NCI-H1930 (cell line): ENCODE measurements at places on chromosomes 1 and 21.

DNA sequence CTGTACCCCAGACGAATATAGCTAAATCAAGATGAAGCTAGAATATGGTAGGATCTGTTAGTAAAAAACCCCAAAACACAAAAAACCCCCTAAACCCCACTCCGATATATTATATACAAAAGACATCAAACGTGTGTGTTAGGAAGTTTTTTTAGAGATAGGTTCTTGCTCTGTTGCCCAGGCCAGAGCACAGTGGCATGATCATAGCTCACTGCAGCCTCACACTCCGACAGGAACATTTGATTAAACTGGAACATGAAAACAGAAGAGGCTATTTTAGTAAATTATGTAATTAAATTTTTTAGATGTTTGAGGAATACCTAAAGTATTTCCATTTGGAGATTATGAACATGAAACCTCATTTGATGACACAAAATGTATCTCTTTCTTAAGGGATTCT lies 8.2 kb upstream of the RYR2 start:
- no peak for DNase-seq

DNA sequence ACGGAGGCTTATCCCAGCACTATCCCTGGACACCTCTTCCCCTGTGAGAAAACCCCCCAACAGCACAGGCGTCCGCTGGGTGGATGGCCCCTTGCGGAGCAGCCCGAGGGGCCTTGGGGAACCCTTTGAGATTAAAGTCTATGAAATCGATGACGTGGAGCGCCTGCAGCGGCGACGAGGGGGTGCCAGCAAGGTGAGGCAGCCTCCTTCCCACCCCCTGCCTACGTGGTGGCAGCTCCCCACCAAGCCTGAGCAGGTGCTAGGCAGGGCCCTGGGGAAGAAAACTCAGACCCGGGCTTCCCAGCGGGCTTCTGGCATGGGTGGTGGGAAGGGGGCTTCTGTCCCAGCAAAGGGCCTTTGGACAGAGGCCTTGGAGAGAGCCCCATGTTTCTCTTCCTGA lies 543.3 kb downstream of the KIF26B start:
- no peak for DNase-seq

- DNase-seq: no peak
Measured at GRCh38 chr1:155178441-155179111, 4.9 kb downstream of the TRIM46 start.

GRCh38 chr1:41807390-41807789 lies 111.3 kb downstream of the HIVEP3 start:
- DNase-seq: no peak

DNA sequence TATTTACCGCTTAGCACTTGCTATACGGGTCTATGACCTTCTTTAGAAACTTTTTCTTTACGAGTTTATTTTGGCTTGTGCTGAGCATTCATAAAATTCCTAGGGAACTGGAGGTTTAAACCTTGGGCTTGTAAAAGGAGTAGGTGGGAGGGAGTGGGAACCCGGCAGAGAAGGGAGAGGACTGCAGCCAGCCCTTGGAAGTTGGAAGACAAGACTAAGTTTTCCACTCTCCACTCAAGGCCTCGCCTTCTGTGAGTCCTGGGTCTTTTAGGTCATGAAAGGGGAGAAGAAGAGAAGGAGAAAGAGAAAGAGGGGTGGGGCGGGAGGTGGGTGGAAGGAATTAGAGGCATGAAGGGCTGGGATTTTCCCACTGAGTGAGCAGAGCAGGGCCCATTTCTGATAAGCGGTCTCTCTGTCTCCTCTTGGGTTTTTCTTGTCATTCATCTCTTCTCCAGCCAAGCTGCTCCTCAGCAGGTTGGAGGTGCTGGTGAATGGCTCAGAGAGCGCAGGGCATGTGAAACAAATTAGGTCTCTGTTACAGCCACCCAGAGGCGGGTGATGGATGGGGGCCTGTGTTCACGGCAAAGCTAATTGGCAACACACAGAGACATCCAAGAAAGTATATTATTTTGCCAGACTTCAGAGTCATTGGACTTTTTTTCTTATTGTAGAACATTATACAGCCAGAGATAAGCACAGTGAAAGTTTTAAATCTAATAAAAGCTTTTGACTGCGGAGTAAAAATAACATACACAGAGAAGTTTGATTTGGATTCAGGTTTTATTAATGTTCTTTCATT lies 247.3 kb downstream of the FOXD2 start:
- DNase-seq: no peak

GRCh38 chr1:77197351-77197750 lies 21.9 kb downstream of the PIGK start:
- no peak for DNase-seq

DNA sequence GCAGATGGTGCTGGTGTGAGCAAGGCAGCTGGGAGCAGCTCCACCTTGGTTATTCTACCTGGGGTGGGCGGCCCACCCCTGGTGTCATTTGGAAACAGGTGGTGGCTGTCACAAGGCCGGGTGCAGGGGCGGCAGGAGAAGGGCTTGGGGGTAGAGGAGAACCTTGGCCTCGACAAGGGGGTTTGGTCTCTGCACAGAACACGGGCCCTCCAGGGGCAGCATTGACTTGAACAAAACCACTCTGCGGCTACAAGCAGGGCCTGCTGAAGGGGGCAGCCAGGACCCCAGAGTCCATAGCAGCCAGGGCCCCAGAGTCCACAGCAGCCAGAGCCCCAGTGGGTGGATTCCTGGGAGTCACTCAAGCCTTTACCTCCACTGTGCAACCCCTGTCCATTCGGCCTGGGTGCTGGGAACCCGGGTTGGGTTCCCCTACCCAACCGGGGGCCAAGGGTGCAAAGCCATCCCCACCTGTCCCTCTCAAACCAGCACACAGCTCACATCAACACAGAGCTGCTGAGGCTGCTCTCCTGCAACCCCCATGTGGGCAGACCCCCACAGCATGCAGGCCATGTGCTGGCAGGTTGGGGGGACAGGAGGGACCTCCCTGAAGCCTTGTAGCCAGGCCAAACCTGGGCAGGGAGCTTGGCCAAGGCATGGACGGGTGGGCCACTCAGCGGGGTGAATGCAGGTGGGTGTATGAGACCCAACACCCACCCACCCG lies 7.7 kb downstream of the TRIM11 start:
- no peak for DNase-seq

GRCh38 chr1:219179293-219179692 lies 5.6 kb downstream of the LYPLAL1 start:
- DNase-seq: no peak

DNA sequence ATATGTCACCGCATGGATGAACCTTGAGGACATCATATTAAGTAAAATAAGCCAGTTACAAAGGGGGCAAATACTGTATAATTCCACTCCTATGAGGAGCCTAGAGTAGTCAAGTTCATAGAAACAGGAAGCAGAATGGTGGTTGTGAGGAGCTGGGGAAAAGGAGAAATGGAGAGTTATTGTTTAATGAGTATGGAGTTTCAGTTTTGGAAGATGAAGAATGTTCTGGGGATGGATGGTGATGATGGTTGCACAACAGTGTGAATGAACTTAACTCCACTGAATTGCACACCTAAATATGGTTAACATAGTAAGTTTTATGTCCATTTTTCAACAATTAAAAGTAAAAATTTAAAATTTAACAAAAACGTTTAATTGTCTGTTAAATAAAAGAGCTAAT lies 220.9 kb upstream of the JUN start:
- no peak for DNase-seq

DNA sequence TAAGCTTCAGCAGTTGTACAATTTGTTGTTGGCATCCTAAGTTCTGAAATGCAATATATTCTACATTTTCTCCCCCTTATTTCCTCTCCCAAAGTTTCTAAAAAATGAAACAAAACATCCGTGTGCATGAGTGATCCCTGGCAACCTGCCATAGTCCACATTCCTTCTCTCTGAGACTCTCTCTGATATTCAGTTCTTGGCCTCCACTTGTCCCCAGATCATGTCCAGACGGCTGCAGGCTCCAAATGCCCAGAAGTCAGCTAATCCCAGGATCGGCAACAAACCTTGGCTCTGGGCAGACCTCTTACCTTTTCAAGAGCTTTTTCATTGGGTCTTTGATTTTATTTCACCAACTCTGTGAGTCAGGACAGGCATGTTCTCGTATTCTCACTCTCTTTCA lies 187.8 kb downstream of the ETS2 start:
- no peak for DNase-seq

DNA sequence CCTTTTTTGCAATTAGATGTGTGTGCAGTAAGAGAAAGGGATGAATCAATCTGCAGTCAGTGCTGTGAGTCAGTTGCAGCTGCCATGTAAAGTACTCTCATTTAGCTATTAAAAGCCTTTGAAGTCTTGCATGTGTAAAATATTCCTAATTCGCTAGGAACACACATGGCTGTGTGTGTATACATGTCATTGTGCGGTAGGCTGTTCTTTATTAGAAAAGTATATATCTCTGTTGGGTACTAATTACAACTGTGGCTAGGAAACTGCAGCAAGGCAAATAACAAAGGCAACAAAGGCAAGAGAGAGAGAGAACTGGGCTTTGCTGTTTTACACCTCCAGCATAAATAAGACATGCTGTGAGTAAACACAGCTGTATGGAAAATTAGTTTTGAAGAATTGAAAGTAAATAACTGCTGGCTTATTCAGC lies 41.7 kb downstream of the EPB41 start:
- DNase-seq: peak; percentile 90

DNA sequence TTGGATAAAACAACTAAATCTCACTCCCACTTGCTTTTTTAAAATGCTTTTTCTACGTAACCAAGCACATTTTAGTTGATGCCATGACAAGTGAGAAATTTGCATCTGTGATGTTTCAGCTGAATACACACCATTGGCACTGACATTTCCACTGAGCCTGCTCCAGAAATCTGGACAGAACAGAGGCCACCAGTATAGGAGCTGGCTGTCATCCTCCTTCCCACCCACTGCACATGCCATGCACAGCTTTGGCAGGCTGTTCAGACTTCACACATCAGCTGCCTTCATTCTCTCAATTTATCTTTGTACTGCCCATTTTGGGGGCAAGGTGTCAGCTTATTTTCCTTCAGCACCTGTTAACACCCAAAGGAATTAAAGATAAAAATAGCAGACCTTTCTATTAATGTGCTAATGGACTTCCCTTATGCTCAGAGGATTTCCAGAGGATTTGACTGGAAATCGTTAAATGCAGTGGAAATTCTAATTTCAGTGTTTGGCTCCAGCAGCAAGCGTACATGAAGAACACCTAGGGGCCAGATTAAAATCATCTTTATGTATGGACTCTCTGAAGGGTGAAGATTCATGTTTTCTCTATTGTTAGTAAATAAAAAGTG lies 12.9 kb upstream of the PODN start:
- DNase-seq: no peak

GRCh38 chr1:67190942-67191341 lies 24.7 kb downstream of the IL23R start:
- no peak for DNase-seq

DNA sequence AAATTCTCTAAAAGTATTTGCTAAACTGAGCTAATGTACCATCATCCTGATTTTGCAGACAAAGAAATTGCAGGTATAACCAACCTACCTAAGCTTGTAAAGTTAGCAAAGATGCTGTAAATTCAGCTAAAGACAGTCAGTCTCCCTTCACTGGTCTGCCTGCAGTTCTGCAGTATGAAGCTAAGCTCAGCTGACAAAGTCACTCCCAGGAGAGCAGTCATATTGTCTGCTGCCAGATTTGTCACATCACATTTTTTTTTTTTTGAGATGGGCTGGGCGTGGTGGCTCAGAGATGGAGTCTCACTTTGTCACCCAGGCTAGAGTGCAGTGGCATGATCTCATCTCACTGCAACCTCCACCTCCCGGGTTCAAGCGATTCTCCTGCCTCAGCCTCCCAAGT lies 8.9 kb upstream of the CMPK1 start:
- no peak for DNase-seq

DNA sequence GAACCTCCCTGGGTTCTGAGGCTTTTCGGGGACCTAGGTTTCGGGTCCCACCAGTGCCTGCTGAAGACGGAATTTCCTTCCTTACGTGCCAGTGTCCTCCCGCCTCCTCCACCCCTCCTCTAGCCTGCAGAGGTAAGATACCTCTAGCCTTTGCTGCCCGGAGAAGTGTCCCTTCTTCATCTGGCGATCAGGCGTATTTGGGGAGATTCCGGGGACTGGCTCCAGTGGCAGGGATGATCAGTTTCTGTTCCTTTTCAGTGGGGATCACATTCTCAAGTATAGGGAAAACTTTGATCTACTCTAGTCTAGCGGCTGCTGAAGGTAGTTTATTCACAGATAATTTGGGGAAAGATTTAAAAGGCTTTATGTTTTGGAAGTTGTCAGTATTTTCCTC lies 674 bp downstream of the CEP350 start:
- DNase-seq: no peak

- no peak for DNase-seq
Measured at GRCh38 chr1:156876281-156876680, 15.6 kb downstream of the NTRK1 start.

- DNase-seq: no peak
Measured at GRCh38 chr1:15943992-15944307, 32.0 kb downstream of the ZBTB17 start.

DNA sequence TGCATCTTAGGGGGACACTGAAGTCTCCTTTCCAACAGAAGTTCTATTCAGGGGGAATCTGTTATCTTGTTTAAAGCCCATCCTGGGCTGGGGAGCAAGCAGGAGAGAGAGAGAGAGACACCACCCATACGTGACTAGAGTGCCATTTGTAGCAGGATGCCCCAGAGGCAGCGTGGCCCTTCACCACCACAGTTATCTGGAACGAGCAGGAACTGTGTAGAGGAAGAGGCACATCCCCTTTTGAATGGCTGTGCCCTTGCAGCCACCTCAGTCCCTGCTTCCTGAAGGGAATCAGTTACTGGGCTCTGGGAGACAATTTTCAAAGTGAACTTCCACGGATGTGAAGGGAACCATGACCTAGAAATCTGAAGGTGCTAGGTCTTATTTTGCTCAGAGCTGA lies 19.4 kb upstream of the LAMTOR5 start:
- DNase-seq: no peak

DNA sequence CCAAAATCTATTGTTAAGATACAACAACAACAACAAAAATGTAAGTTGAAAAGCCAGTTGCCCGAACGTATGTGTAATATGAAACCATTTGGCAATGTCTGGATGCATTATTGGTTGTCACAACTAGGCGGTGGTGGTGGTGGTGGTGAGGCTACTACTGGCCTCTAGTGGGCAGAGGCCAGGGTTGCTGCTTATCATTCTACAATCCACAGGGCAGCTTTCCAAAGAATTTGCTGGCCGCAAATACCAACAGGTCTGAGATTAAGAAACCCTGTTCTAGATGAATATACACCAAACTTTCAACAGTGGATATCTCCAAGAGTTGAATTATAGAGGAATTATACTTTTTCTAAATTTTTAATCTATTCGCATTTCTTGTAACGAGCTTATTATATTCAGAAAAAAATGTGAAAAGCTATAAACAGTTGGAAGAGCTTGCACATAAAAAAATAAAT lies 26.8 kb upstream of the ZNF697 start:
- no peak for DNase-seq

GRCh38 chr1:22835636-22836319 lies 125.1 kb downstream of the EPHB2 start:
- no peak for DNase-seq

GRCh38 chr21:27885296-27885711 lies 918.4 kb upstream of the ADAMTS5 start:
- DNase-seq: no peak

GRCh38 chr1:229665912-229666558 lies 40.0 kb downstream of the URB2 start:
- DNase-seq: no peak

- DNase-seq: no peak
Measured at GRCh38 chr1:119204961-119205357, 64.5 kb upstream of the WARS2 start.
